ENCODE measurements at places on chromosomes 2 and 18. TPM values are rescaled to one million over a fixed set of nuclear protein-coding genes. Genes with fewer than 3 reads are reported as not detected.
A peak's percentile ranks its signal among the peaks of the same experiment; 100 is the strongest.

- DNase-seq, result no peak
- H3K27me3 ChIP-seq, result no peaks in the 10 kb centered on the region
- H3K36me3 ChIP-seq, result no peaks in the 10 kb centered on the region
- H3K4me3 ChIP-seq, result no peak overlapping the region
- H3K4me1 ChIP-seq, result no peaks in the 10 kb centered on the region
These were observed 17.9 kb upstream of the SPTBN1 start for GRCh38 chr2:54438271-54438670.

- H3K4me1 ChIP-seq, result no peaks in the 10 kb centered on the region
- DNase-seq, result no peak
- no peaks in the 10 kb centered on the region for H3K36me3 ChIP-seq
- no peak overlapping the region for H3K4me3 ChIP-seq
- no peak overlapping the region for H3K27ac ChIP-seq
These were observed 208.2 kb downstream of the SLC8A1 start for GRCh38 chr2:40243581-40244187.

DNA sequence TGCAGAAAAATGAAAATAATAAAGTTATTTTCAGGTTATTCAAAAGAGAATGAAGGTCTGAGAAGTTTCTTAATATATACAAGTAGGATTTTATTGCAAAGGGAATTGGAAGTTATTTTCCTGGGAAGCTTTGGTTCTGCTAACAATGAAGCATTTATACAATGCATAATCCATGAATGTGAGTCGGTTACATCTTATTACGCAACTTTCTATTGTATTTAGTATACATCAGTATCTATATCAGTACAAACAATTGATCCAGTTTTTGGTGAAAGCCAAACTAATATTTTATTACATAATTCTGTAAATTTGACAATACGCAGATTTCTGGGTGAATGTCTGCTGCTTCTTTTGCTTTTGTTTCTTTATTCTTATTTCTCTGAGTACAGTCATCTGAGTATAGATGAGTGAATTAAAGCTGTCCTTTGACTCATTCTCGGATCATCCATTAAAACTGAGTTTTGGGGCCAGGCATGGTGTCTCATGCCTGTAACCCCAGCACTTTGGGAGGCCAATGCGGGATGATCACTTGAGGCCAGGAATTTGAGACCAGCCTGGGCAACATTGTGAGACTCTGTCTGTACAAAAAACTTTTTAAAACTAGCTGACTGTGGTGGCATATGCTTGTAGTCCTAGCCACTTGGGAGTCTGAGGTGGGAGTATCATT, 108.5 kb downstream of the SOCS6 start:
- no peak overlapping the region for H3K27ac ChIP-seq
- no peaks in the 10 kb centered on the region for H3K4me1 ChIP-seq
- DNase-seq, result no peak
- H3K27me3 ChIP-seq, result no peaks in the 10 kb centered on the region
- H3K36me3 ChIP-seq, result no peaks in the 10 kb centered on the region

- H3K27me3 ChIP-seq, result no peaks in the 10 kb centered on the region
- no peaks in the 10 kb centered on the region for H3K4me1 ChIP-seq
- no peak overlapping the region for H3K4me3 ChIP-seq
- no peaks in the 10 kb centered on the region for H3K36me3 ChIP-seq
- no peak for DNase-seq
These were observed 936.2 kb downstream of the DSC3 start for GRCh38 chr18:30106356-30106755.

DNA sequence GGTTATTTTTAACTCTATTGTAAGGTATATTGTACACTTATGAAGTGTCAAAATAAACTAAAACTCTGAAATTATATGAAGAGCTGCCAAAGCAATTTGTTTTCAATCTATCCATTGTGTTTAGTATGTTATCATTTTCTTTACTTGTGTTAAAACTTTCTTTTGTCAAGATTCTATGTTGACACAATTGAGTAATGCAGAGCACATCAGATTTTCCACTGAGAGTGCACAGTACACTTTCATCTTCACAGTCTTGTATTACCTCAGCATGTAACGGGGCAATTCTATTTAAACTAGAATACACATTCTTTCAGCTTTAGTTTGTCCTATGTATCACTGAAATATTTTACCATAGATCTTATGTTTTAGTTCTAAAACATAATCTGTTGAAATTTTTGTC, 304.4 kb upstream of the ZC3H15 start:
- H3K4me3 ChIP-seq, result no peak overlapping the region
- H3K36me3 ChIP-seq, result no peaks in the 10 kb centered on the region
- H3K4me1 ChIP-seq, result no peaks in the 10 kb centered on the region
- DNase-seq, result no peak

- no peak overlapping the region for H3K27ac ChIP-seq
- no peak for DNase-seq
- no peak overlapping the region for H3K4me3 ChIP-seq
- no peaks in the 10 kb centered on the region for H3K36me3 ChIP-seq
- H3K4me1 ChIP-seq, result no peaks in the 10 kb centered on the region
These were observed 121.3 kb downstream of the CDC42EP3 start for GRCh38 chr2:37550190-37550589.

- no peaks in the 10 kb centered on the region for H3K27me3 ChIP-seq
- H3K4me1 ChIP-seq, result no peaks in the 10 kb centered on the region
- no peak for DNase-seq
- no peaks in the 10 kb centered on the region for H3K36me3 ChIP-seq
- H3K4me3 ChIP-seq, result no peak overlapping the region
- no peak overlapping the region for H3K27ac ChIP-seq
These were observed 10.3 kb downstream of the ERBB4 start for GRCh38 chr2:212528106-212528856.

GRCh38 chr2:132943829-132944228, 273.8 kb upstream of the LYPD1 start:
- DNase-seq, result no peak
- no peak overlapping the region for H3K27ac ChIP-seq
- no peaks in the 10 kb centered on the region for H3K27me3 ChIP-seq

DNA sequence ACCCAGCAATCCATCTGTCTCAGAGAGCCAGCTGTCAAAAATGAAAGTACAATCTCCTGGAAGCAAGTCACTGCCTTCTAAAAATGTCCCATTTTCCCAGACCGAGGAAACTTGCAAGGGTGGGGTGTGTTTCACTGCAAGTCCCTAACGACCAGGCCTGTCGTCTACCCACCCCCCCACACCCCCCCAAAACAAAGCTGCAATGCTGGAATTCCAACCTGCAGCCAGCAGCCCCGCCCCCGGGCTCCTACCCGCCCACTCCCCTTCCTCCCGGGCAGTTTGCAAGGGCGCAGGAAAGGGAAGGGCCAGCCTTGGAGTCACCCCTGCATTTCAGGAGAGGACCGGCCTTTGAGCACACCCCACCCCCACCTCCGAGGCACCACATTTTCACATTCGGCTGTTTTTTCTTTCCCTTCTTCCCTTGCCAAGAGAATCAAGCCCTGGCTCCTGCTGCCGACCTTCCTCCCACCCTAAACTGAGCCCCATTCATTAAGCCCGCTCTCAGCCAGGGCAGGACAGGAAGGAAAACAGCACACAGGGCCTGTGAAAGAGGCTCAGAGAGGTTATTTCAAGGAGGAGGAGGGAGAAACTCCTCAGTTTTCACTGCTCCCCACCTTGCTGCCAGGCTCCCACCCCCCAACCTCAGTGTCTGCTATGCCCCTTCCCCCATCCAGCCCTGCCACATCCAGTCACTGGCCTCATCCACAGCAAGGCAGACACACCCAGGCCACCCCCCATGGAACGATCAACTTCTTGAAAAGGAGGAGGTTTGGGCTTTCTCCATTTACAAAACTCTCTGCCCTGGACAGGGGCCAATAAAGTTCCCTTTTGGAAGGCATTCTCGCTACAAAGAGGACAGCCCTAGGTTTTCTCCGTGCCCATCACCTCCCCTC, 11.3 kb downstream of the SMAD7 start:
- H3K27ac ChIP-seq, result peak overlapping the region; percentile 50
- H3K4me1 ChIP-seq, result peaks cover 32% of the 10 kb centered on the region
- no peaks in the 10 kb centered on the region for H3K27me3 ChIP-seq

DNA sequence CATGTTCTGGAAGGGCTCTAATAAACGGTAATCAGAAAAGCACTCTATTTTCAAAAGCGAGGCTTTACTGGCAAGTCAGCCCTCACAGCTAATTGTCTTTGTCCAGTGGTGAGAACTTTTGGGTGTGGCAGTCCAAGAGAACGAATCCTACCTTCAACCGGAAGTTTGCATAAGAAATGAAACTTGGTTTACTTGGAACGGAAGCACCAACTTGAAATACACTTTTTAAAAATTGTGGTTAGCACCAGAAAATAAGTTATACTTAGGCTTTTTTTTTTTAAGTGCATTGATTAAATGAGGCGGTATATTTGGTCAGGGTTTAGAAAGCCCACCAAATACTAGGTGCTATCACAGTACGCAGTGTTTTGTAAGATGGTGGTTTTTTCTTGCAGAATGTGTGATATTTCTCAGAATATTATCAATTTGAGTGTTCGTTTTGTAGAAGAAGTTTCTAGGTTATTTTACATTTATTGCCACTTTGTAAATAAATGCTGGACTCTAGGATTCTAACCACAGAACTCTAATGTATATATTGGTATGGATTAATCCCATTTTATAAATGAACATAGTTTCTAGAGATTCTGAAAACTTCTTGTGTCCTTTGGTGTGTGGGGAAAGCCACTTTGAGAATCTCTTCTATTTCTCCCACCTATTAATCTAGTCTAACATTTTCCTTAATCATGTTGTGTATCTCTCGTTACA, 1.2 kb downstream of the MYL12A start:
- H3K27me3 ChIP-seq, result no peaks in the 10 kb centered on the region
- no peaks in the 10 kb centered on the region for H3K36me3 ChIP-seq
- H3K27ac ChIP-seq, result peak overlapping the region; percentile 99

- no peaks in the 10 kb centered on the region for H3K4me1 ChIP-seq
- DNase-seq, result no peak
These were observed 115.2 kb downstream of the FAM210A start for GRCh38 chr18:13611142-13611600.

The RGPD6 gene
- total RNA-seq, result 14.3 TPM

The RIT2 gene
- not detected for total RNA-seq

The LIPG gene
- 32.1 TPM for total RNA-seq

The SAG gene
- total RNA-seq, result not detected

The SEPTIN2 gene
- total RNA-seq, result 196 TPM

Measured in colonic mucosa (tissue), 4 donors.